ENCODE measurements at places on chromosomes 1 and 21. TPM values are rescaled to one million over a fixed set of nuclear protein-coding genes. Genes with fewer than 3 reads are reported as not detected.

DNA sequence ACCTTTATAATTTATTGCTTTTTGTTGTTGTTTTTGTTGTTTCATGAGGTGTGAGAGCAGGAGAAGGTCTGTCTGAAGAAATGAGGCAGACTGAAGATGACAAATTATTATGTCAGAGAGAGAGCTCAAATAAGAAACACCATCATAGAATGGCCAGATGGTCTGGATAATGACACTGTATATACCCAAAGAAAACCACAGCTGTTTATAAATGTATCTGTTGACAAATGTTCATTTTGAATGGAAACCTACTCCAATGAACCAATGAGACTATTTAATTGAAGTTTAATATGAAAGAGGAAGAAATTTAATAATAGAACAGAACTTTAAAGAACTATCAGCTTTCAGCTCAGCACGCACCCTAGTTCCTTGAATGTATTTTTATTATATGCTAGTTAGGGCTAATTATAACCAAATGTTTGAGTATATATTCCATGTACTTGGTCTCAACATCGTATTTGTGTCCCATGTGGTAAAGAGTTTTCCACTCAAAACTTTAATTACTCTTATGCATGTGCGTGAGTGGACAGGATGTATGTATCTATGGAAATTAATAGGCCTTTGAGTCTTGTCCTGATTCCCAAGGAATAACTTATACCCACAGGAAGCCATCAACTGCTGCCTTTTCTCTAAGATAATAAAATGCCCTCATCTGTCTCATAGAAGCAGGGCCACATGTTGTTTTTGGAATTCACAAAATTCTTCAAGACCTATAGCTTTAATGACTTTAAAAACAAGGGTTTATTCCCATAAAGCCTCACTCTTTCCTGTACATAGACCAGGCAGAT, 202.7 kb downstream of the KCNK2 start:
- H3K4me3 ChIP-seq, result no peak overlapping the region
- no peak overlapping the region for H3K27ac ChIP-seq
- H3K36me3 ChIP-seq, result no peaks in the 10 kb centered on the region
- H3K27me3 ChIP-seq, result no peaks in the 10 kb centered on the region
- no peaks in the 10 kb centered on the region for H3K4me1 ChIP-seq
- no peak for DNase-seq

OR2T29 gene
- total RNA-seq, result not detected

DNA sequence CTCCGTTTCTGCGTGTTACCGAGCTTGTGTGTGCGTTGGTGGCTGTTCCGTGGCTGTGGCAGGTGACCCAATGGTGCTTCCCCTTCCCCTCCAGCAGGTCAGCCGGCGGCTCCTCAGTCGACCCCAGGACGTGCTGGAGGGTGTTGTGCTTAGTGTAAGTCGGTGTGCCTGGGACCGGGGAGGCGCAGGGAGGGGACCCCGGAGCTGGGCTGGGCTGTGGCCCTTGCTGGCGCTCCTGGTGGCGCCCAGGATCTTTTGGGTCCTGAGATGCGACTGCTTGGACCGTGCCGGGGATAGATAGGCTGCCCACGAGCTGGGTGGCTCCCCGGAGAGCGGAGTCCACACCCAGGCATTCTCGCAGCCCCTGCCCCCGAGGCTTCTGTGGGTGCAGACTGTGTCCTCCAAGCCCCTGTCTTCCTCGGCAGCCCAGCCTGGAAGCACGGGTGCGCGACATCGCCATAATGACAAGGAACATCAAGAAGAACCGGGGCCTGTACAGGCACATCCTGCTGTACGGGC, 5.9 kb downstream of the ATAD3C start:
- H3K36me3 ChIP-seq, result no peaks in the 10 kb centered on the region
- H3K27me3 ChIP-seq, result no peaks in the 10 kb centered on the region
- H3K4me1 ChIP-seq, result no peaks in the 10 kb centered on the region

GRCh38 chr1:111648806-111649205, 29.2 kb downstream of the RAP1A start:
- no peaks in the 10 kb centered on the region for H3K4me1 ChIP-seq
- H3K27me3 ChIP-seq, result no peaks in the 10 kb centered on the region
- peaks cover 19% of the 10 kb centered on the region for H3K36me3 ChIP-seq
- no peak for DNase-seq
- no peak overlapping the region for H3K4me3 ChIP-seq

Data from WTC11 (cell line).